ENCODE measurements at places on chromosomes 3 and 15.
A peak's percentile ranks its signal among the peaks of the same experiment; 100 is the strongest.

DNA sequence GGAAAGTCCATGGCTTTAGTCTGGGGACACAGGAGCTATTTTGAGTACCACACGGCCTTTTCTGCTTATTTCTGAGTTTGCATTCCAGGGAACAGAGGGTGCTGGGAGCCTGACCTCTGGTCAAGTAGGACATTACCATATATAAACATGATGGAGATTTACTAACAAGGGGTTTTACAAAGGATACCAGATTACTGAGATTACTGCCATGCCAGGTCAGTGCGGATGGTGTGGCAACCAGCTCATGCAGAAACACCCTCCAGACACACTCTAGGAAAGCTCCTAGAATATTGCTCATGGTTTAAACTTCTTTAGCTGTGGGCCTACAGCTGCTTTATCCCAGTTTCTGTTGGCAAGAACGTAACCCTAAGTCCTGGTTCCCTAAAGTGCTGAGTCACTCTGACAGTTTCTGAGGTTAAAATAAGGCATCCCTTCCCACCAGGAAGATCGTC lies 54.3 kb upstream of the AGTR1 start:
- no peak for DNase-seq

- no peak for DNase-seq
Measured at GRCh38 chr3:25053360-25053759, 374.7 kb upstream of the RARB start.

- DNase-seq = no peak
Measured at GRCh38 chr3:100535610-100535943, 43.2 kb downstream of the TMEM45A start.

DNA sequence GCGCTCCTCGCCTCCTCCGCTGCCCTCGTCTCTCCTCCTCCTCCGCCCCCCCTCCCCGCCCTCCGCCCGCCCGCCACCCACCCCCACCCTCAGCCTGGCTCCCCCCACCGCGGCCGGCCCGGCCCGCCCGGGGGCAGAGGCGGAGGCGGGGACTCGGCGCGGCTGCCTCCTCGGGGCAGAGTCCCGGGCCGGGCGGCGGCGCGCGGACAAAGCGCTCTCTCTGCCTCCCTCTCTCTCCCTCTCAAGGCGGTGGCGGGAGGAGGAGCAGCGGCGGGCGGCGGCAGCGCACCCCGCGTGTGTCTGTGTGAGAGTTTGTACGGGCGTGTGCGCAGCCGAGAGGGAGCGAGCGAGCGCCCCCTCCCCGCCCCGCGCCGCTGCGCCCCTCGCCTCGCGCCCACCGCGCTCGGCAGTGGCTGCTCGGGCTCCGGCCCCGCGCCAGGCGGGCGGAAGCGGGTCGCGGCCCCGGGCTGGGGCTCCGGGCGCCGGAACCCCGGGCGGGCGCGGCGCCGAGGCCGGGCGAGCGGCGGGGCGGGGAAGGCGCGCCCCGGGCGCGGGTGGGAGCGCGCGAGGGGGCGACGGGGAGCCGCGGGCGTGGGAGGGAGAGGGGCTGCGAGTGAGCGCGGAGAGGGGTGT lies at the start of gene IGF2BP2:
Gene IGF2BP2, minus strand, starts transcription at position 37 of the 633 bp plus-strand sequence. CDS start 82 bp downstream, outside the sequence.
- peak; percentile 81 for DNase-seq

DNA sequence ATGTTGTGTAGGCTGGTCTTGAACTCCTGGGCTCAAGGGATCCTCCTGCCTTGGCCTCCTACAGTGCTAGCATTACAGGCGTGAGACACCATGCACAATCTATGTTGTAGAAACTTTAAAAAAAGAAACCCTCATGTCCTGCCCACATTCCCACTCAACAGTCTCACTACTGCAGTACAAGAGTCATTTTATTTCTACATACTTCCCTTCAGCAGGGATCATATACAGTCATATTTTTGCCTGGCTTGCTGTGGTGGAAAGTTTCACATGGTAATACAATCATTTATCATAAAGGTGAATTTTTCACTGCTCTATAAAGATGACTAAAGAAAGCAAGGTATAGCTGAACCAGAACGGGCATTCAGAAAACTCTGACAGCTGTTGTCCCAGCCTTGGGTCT lies 53.8 kb upstream of the PIK3CB start:
- no peak for DNase-seq

DNA sequence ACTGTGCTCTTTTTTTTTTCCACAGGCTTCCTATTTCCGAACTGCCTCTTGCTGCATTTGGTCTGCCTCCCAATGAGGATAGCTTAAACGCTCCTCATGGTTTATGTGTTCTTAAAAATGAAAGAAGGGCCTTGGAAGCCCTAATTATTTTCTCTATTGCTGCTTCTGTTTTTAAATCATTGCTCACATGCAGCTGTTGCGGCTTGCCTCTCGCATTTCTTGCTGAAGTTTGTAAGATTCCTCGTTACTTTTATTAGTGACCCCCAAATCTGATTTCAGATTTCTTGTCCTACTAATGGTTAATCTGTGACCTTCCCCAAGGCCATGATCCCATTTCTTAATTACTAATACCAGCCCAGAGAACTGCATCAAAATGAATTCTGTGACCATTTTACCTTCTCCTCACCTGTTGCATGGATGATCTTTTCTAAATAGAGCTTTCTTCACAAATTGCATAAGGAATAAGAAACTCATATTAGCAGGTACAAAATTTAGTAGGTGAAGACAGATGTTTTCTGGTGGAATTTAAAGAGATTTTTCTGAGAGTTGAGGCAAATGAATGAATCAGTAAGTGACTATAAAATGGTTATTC lies 1.8 kb downstream of the UBE2E1 start:
- DNase-seq = no peak
